ENCODE measurements at places on chromosomes 5 and 9.

DNA sequence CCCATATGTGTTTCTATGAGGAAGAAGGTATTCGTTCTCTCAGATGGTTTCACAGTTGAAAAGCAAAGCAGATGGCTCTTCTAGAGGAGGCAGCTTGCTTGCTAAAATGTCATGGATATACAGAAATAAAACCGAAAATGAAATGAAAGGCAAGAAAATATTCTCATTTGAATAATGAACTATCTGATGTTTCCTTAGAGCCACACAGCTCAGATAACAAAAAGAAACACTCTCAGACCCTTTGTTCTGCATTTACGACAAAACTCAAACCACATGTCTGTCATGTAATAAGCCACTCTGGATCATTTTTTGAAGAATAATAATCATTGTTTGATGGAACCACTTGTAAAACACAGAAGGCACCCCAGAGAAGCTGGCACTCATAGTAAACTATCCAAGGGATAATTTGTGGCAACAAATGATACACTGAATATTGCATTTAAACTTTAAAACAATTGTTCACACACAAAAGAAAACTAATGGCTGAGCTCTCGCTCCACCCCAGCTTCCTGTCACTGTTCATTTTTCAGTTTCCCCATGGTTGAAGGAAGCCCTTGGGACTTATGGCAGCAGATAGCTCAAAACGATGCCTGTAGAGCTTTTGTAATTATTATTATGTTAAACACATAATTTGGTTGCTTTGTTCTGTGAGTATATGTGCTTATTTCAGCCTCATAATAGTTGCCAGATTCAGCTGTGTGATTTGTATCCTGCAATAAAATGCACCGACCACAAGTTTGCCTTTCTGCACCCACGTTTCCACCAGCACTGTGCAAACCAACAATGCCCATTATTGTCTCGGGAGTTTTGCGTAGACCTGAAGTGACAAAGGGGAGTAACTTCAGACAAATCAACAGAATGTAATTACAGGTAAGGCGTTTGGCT, 256.0 kb downstream of the TMEM167A start:
- DNase-seq, result no peak

GRCh38 chr9:113769412-113769811, 106.7 kb upstream of the ZNF618 start:
- no peak for DNase-seq

DNA sequence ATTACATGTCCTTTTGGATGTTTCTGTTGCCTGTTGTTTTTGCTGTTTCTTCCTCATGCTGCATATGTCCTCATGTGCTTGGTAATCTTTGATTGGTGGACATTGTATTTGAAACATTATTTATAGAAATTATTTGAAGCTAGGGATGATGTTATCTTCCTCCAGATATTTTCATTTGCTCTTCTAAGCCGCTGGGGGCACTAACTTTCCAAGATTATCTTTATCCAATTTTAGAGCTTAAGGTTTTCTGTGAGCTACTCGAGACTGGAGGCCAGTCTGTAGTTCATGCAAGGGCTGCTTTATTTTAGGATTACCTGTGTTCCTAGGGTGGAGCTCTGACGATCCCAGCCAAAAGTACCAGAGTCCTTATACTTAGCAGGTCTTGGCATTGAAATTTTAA, 40.9 kb downstream of the STX17 start:
- no peak for DNase-seq

DNA sequence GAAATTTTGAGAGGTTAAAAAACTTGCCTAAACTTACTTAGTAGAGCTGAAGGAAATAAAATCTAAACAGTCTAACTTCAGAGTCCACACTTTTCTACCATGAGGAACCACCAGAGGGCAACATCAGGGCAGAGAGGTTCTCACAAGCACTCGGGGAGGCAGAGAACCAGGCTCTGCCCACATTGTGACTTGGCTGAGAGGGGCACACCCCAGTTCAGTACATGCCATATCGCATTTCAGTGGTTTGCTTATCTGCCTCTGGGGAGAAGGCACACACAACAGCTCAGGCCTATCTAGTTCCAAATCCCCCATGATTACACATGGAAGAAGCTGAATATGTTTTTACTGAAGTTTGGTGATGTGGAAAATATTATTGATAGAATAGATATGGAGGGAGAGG, 49.2 kb downstream of the EQTN start:
- DNase-seq, result no peak

DNA sequence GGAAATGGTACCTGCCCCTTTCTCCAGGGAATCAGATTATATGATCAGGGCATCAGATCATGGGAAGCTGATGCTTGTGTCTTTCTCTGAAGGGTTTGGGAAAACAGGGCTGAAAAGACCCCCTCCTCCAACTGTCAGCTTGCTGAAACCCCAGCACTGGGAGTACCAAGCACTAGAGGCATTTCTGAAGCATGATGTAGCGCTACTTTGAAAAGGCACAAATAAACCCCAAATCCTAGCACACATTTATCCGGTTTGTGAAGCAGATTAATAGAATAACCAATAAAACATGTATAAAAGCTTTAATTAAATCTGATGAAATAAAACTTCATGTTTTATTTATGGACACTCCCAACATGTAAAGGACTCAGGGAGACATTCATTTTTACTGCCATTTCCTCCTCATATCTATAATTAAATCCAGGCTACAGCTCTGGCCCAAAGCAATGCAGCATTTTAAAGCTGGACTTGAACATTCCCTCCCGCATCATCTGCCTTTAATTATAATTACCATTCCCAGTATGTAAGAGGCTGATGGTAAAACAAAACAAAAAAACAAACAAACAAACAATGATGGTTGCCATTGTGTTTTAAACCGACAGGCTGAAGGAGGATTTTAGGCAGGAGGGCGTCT, 298.2 kb upstream of the RFX3 start:
- no peak for DNase-seq

GRCh38 chr5:84242286-84242685, 142.4 kb downstream of the EDIL3 start:
- DNase-seq, result no peak

DNA sequence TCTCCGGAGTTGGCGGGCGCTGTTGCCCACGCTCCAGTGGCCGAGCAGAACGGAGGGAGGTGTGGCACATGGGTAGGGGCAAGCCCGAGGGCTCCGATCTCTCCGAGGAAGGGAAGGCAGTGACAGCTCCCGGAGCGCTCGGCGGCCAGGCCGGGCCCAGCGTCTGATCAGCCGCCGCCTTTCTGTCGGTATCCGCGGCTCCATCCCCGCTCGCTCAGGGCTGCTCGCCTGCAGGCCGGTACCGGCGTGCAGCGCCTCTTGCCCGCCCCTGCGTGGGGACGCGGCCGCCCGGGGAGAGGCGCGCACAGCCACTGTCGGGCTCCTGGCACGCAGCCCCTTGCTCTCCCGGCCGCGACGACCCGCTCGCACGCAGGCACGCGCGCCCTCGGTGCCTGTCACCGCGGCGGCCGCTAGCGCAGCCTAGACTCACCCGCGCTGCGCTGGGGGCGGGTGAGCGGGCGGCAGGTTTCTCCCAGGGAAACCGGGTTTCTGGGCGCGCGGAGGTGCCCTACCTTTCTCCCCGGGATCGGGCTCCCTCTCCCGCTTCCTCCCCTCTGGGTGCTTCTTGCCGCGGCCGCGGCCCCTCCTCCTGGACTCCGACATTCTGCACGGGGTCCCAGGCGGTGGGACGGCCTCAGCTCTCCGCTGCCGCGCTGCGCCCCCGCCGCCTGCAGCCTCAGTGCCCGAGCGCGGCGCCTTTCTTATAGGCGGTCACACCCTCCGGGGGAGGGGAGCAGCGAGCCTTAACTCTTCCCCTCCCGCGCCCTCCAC, 108.4 kb downstream of the PSD2 start:
- no peak for DNase-seq

DNA sequence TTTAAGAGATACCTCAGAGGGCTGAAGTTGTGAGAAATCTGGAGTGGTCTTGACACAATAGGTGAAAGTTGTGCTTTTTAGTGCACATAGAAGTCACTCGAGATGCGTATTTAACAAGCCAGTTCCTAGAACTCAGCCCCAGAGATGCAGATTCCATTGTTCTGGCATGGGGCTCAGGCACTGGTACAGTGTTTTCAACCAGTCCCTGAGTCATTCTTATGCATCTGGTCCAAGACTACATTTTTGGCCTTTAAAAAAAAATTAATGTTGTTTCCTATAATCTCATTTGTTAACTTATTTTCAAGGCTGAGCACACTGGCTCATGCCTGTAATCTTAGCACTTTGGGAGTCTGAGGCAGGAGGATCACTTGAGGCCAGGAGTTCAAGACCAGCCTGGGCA, 29.6 kb downstream of the PTTG1 start:
- no peak for DNase-seq

GRCh38 chr5:74655716-74656115, 15.2 kb upstream of the ENC1 start:
- no peak for DNase-seq

GRCh38 chr5:155295111-155295510, 281.6 kb downstream of the KIF4B start:
- DNase-seq, result no peak

DNA sequence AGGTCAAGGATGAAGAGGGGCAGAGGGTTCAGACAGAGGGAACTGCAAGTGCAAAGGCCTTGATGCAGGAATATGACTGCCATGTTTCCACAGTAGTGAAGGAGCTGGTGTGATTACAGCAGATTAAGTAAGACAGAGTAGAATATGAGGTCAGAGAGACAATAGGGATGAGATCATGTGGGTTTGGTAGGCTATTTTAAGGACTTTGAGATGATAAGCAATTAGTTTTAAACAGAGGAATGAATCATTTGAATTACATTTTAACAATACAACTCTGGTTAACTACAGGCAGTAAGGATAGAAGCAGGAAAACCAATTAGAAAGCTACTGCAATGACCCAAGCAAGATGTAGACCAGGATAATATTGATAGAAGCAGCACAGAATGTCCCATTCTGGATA, 7.7 kb downstream of the CENPK start:
- DNase-seq, result no peak

DNA sequence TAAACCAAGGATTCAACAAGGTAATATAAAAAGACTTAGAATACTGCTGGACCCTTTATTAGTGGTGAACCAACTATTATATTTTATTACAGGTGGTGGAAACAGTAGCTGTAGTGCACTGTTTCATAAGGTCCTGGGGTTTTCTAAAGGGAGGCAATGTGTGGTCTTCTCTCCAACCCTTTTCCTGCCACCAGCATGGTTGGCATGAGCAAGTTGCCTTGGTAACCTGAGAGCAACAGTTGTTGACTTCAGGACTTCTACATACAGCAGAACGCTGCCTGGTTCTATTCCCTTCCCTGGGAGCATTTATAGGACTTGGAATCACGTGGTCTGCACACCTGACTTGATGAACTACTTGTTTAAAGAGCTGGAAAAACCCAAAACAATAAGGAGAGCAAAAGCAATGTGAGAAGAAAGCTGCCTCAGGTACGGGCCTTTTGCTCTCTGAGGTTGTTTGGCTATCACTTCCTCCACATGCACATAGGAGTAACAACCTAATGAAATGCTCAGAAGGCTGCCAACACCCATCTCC, 81.1 kb upstream of the RAI14 start:
- DNase-seq, result no peak

- no peak for DNase-seq
Observed at GRCh38 chr9:71250581-71250980, 129.2 kb upstream of the TRPM3 start.
